Skeletal muscle tissue (tissue), 5 donors: ENCODE measurements at places on chromosomes 7 and 10. TPM values are rescaled to one million over a fixed set of nuclear protein-coding genes. Genes with fewer than 3 reads are reported as not detected.

PNLIPRP1 gene
- total RNA-seq = not detected

NANOS1 gene
- total RNA-seq = 2.6 TPM

MARVELD1 gene
- total RNA-seq = 17.2 TPM

AEBP1 gene
- 32.4 TPM for total RNA-seq

ELN gene
- 107 TPM for total RNA-seq

GIMAP4 gene
- total RNA-seq = 25.6 TPM

TMEM229A gene
- not detected for total RNA-seq

NMT2 gene
- total RNA-seq = 14.6 TPM

COL28A1 gene
- total RNA-seq = 2.1 TPM

CLRN3 gene
- 0.52 TPM for total RNA-seq

HHEX gene
- total RNA-seq = 3.1 TPM

EPO gene
- total RNA-seq = not detected

SEMA3C gene
- 266 TPM for total RNA-seq

FOXI2 gene
- total RNA-seq = not detected

LFNG gene
- total RNA-seq = 23.0 TPM

WASHC2C gene
- 16.2 TPM for total RNA-seq

LIPM gene
- total RNA-seq = under 0.01 TPM

CH25H gene
- total RNA-seq = under 0.01 TPM

NPTX2 gene
- total RNA-seq = 3.1 TPM

LEP gene
- under 0.01 TPM for total RNA-seq

RPEL1 gene
- not detected for total RNA-seq

PNLIPRP2 gene
- not detected for total RNA-seq

PRXL2A gene
- 19.3 TPM for total RNA-seq

UPK3BL2 gene
- total RNA-seq = 2.6 TPM

ETV1 gene
- 6.3 TPM for total RNA-seq

PDE6C gene
- total RNA-seq = not detected

LRRN3 gene
- 5.2 TPM for total RNA-seq

OR9A2 gene
- not detected for total RNA-seq

SPDYE18 gene
- not detected for total RNA-seq
